Dermis microvascular lymphatic vessel endothelial cell (primary cell): ENCODE measurements at places on chromosomes 12 and 14. TPM values are rescaled to one million over a fixed set of nuclear protein-coding genes. Genes with fewer than 3 reads are reported as not detected.

VTI1B gene
- total RNA-seq, result 36.2 and 51.2 TPM in 2 replicates

PTHLH gene
- total RNA-seq, result under 0.01 TPM in 1 of 2 replicates, not detected in the other

EXOC5 gene
- total RNA-seq, result 31.1 and 39.3 TPM in 2 replicates

- DNase-seq, result no peak
These were observed 12.1 kb upstream of the NTN4 start for GRCh38 chr12:95802482-95803270.

GRCh38 chr12:13582421-13582820 is 385.9 kb downstream of the EMP1 start:
- DNase-seq, result no peak

DNA sequence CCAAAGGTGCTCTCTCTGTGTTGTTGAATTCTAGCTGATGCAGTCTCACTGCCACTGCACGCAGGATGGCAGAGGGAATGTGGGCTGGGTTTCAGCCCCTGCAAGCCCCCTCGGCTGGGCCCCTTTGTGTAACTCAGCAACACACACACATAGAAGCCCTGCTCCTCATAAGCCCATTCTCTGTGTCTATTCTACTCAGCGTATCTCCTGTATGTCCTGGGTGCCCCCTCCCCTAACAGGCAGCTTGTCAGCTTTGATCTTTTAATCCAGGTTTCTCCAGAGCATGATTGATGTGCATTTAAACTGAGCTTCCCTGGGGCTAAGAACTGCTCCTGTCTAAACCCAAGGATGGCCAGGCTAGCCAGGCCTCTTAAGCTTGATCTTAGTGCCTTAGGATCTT is 43.0 kb downstream of the SRRM4 start:
- no peak for DNase-seq

- no peak for DNase-seq
These were observed 100.5 kb downstream of the SPTSSA start for GRCh38 chr14:34361504-34362011.

DNA sequence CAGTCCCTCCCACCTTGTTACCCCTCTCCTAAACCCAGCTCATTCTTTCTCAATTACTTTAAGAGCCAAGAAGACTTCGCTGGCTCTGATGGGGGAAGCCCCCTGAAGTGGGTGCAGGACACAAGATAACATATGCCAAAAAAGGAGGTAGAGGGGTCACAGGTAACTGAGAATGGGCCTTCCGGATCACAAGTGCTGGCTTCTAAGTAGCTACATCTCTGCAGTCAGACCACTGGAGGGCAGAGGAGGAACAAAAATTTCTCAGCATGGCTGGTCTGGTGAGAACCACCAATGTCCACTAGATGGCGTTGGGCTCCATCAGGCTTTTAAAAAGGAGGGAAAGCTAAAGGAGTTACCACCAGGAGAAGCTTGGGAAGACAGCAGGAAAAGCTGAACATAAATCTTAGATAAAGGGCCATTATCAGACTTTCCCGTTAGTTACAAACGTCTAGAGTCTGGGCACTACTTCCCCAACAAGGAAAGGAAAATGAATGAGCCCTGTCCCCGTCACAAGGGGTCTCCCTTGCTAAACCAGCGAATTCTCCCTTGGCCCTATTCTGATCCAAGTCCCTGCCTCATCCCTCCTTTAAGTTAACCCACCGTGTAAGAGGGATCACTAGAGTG is 11.6 kb upstream of the CDH24 start:
- peak; percentile 94 for DNase-seq

GRCh38 chr14:93113678-93114067 is 2.1 kb downstream of the ITPK1 start:
- DNase-seq, result no peak

DNA sequence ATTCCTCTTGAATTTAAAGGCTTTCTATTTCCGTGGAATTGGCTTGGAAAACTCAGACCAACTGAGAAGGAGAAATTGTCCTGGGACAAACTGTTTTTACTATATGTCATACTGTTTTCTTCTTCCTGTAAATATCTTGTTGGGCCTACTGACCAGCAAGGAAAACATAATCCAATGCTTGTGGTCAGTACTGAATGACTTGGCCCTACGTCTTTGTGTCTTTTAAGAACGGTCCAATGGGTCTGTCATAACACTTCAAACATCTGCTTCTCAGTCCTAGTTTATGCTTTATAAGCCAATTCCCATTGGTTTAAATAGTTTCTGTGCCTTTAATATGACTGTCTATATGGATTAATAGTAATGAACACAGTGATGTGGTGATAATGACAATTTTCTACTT is 248.5 kb upstream of the DDHD1 start:
- DNase-seq, result no peak

DNA sequence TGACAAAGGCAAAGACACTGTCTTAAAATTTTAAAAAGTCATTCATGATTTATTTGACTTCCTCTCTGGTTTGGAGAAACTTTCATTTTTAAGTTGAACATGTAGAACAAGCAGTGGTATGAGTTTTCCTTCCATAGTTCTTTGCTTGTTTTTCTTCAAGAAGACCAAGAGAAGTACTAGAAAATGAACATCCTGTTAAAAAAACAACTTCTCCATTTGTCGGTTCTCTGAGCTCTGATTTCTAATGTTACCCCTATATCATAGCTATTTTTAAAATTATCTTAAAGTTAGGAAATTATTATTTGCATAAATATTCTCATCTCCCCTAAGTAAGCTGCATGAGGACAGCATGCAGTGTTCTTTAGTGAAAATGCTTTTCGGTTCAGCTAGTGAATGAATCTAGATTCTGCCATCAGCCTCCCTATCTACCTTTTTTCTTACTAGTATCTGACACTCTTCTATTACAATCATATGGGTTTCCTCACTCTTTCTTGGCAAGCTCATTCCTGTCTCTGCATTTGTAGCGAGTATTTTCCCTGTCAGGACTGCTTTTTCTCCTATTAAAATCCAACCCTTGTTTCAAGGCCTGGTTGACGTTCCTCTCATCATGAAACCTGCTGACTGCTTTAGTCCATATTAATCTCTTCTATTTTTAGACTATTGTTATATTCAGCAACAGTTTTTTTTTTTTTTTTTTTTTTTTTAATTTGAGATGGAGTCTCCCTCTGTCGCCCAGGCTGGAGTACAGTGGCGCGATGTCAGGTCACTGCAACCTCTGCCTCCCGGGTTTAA is 15.8 kb downstream of the DIP2B start:
- DNase-seq, result no peak

DNA sequence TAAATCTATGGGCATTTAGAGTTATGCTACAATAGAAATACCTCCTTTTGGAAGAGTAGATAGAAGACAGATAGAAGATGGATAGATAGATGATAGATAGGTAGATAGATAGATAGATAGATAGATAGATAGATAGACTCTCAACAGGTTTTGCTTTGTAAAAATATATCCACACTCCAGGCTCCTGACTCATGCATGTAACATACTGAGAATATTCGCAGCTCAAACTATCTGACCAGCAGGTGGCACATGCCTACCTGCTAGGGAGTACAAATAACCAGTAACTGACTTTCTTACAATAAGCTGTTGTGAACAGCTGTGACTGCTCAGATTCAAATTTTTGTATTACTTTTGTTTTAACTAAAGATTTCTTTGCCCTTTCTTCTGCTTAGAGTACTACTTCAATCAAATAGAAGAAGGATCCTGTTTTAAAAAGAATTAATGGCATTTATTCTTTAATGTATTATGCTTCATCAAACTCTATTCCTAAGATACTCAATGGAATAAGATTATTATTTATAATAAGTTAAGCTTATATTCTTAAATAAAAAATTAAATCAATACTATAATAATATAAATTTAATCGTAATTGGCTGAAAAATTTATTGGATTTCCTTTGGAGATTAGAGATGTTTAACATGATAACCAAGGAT is 15.8 kb upstream of the CPNE8 start:
- peak; percentile 56 for DNase-seq

DNA sequence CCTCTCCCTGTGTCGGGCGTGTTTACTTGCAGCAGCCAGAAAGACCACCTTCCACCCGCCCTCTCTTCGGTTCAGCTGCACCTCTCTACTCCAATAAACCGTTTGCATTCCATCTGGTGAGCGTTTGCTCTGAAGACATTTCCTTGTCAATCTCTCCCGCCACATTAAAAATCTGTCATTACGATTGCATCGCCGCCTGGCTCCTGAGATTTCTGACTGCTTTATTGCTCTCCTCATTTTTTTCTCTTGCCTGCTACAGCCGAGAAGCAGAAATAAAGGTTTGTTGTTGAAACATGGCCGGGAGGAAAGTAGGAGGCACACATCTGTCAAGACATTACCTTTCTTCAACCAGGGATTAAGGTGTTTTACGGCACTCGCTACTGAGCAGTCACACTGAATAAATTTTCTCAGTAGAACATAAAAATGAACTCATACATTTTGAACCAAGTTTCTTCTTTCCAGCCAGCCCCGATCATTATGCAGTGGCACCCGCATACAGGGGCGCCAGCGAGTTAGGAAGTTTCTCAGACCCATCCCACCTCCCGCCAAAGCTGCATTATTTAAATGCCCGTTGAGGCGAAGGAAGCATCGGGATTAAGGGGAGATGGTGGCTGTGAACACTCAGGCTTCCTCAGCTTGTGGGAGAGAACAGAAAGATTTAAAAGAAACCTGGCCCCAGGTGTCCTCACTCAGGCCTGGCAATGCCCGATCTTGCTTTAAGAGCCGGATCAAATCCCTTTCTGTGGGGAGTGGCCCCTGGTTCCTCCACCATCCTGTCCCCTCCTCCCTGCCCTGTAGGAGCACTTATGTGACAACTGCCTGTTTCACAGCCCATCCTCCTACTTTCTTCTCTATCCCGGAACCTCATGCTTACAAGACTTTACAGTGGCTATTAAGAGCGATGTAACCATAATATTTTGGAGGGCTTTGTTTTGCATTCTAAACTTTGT is 1108.9 kb downstream of the BCL11B start:
- DNase-seq, result no peak

GRCh38 chr14:61202124-61202523 is 79.0 kb downstream of the TMEM30B start:
- DNase-seq, result no peak

DNA sequence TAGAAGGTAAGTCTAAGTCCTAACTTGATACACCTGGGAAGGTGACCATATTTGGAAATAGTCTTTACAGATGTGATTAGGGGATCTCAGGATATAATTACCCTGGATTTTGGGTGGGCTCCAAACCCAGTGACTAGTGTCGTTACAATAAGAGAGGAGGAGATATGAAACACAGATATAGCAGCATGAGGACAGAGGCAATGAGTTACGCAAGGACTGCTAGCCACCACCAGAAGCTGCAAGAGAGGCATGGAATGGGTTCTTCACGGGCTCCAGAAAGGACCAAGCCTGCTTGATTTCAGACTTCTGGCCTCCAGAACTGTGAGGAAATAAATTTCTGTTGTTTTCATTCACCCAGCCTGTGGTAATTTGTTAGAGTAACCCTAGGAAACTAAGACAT is 28.6 kb downstream of the FGFR1OP2 start:
- DNase-seq, result no peak

- no peak for DNase-seq
These were observed 46.9 kb downstream of the CHGA start for GRCh38 chr14:92969871-92970270.

- DNase-seq, result no peak
These were observed 167.2 kb downstream of the FSCB start for GRCh38 chr14:44339862-44340261.

- peak; percentile 49 for DNase-seq
These were observed 715 bp downstream of the CACNB3 start for GRCh38 chr12:48818831-48819590.

DNA sequence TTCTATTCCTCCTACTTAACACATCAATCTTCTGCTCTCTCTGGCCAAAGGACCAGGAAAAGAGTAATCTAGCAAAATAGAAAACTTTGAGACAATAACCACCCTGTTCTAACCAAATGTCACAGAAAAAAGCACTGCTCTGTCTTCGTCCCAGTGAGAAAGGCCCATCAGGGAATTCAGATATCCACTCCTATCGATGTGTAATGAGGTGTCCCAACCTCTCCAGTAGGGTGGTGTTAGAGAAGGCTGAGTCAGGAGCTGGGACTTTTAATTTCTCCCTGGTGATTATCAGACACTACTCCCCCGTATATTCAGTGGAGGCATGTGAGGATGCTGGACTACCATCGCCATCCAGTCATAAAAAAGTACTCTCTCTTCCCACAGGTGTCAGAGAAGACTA is 130.3 kb downstream of the TMTC3 start:
- DNase-seq, result no peak

DNA sequence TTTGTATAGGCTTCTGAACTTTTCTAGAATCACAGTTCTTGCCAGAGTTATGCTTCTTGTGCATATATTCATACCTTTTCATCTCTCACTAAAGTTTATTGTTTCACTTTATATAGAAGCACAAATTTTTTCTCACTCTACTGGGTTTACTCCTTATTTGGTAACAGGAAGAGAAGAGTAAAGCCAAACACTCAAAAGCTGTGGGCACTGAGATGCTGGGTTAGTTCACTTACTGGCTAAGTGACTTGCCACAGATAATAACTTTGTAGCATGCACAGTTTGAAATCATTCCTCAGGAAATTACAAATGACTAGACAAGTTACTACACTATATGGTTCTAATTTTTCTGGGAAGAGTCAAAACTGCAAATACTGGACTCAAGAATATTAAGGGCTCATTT is 7.8 kb downstream of the HIGD1C start:
- no peak for DNase-seq

DNA sequence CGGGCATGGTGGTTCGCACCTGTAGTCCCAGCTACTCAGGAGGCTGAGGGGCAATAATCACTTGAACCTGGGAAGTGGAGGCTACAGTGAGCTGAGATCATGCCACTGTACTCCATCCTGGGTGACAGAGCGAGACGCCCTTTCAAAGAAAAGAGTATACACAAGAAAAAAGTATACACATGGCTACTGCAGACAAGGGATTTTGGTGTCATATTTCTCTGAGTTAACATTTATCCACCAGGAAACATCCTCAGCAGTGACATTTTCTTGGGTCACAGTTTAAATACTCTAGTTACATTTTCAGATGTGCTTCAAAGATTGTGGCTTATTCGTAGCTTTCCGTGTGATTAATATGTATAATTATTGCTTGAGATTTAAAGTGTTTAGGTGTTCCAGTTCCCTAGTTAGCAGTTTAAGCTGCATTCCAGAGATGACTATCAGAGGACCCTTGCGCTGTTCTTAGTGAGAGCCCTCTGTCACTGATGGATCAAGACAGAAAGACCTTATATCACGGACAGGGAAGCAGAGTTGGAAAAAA is 4.7 kb upstream of the PPP2R5E start:
- no peak for DNase-seq

DNA sequence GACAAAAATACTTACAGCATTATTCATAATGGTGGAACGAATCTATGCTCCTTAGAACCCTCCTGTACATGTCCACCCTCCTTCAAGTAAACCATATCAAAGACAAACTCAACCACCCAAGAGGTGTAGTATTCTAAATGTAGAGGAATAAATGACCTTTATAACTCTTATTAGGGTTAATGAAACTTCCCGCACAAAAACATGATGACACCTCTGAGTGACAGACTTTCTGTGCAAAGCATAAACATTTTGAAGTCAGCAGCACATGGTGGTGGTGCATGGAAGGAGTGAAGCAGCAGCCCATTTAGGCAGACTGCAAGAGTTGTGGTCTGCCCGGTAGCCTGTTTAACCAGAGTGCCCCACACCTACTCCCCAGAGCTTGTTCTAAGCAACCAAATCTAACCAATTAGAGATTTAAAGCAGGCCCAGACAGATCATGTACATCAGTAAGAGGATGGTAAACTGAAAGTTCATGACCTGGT is 615 bp upstream of the ASB8 start:
- DNase-seq, result no peak

GRCh38 chr12:109767456-109767855 is 53.8 kb downstream of the FAM222A start:
- DNase-seq, result no peak

GRCh38 chr12:89883630-89884389 is 175.2 kb upstream of the ATP2B1 start:
- DNase-seq, result peak; percentile 67
